Fibroblast of skin of right quadriceps (primary cell): ENCODE measurements at places on chromosomes 12 and 14.

- no peak for DNase-seq
Measured at GRCh38 chr12:10386857-10387256, 3.0 kb downstream of the KLRK1 start.

DNA sequence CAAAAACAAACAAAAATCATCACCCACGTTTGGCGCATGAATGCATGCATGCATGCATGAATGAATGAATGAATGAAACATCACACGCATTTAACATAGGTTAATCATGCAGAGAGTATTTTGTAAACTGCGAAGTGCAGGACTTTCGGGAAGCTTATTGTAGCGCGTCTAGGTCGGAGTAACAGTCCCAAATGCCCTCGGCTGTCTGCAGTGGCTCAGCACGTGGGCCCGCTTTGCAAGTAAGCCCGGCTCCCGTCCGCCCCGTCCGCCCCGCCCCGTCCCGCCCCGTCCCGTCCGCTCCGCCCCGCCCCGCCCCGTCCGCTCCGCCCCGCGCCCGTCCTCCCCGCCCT lies 263 bp upstream of the IFT81 start:
- DNase-seq: no peak

DNA sequence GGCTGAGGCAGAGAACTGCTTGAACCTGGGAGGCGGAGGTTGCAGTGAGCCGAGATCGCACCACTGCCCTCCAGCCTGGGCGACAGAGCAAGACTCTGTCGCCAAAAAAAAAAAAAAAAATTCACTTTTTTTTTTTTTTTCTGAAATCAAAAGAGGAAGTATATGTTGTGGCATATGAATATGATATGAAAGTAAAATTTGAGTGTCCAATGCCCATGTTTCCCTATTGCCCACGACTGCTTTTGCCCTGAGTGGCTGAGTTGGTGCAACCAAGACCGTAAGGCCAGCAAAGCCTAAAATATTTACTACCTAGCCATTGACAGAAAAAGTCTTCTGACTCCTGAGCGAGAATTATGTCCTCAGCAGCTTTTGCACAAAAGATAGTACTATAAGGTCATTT lies 101.7 kb upstream of the PARP11 start:
- no peak for DNase-seq

GRCh38 chr12:13503094-13503835 lies 306.7 kb downstream of the EMP1 start:
- DNase-seq: no peak

- peak; percentile 68 for DNase-seq
Measured at GRCh38 chr14:72607386-72608130, 286.3 kb downstream of the DPF3 start.
